ENCODE measurements at places on chromosomes 1 and 21.

DNA sequence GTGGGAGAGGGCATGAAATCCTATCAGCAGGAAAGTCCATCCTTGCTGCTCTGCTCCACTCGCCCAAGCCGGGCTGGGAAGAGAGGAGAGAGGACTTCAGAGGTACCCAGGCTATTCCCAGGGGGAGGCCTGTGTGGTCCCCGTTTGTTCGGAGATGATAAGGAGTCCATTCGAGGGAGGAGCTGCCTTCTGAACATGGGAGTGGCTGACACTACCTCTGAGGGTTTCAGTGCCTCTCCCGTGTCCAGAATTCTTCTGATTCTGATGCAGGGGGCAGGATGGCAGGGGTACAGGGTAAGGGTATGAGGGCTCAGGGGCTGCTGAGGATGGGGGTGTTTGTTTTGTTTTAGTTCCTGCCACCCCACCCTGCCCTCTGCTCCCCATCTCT lies 40.4 kb downstream of the BACE2 start:
- no peak for DNase-seq

DNA sequence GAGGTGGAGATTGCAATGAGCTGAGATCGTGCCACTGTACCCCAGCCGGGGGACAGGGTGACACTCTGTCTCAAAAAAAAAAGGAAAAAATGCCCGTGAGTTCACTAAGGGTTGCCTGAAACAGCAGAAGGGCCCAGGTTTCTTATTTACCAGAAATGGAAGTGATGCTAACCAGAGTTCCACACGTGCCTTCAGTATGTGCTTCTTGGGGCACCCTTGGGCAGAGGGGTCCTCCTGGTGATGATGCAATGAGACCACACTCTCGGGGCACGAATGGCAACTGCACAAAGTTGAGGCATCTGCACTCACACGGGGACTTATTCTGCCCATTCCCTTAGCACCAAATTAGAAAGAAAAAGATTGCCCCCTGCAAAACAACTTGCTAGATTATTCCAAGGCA lies 29.2 kb downstream of the OLIG1 start:
- no peak for DNase-seq

DNA sequence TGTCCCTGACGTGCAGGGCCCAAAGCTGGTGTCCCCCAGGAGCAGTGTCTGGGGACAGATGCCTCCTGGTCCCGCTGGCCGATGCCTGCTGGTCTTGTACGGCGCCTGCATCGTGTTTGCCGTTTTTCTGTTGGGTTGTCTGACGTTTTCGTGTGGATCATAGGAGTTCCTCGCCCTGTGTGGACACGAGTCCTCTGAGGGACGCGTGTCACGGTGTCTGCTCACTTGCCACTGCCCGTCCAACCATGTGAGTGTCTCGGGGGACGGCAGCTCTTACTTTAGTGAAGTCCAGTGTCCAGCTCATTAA lies 7.4 kb downstream of the MIB2 start:
- no peak for DNase-seq

DNA sequence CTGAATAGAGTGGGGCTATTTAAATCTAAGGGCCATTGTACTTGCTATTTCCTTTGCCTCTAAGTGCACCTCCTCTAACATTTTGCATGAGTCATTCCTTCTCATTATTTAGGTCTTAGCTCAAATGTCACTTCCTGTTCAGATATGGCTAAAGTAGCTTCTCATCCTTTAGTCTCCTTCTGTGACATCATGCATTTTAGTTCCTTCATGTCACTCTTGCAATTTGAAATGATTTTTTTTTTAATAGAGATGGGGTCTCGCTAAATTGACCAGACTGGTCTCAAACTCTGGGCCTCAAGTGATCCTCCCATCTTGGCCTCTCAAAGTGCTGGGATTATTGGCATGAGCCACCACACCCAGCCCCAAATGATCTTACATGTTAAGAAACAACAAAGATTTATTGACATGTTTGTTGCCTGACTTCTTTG lies 6.6 kb downstream of the TBX19 start:
- no peak for DNase-seq

- DNase-seq, result peak; percentile 39
These were observed 14.0 kb upstream of the HLCS start for GRCh38 chr21:36980280-36981048.

DNA sequence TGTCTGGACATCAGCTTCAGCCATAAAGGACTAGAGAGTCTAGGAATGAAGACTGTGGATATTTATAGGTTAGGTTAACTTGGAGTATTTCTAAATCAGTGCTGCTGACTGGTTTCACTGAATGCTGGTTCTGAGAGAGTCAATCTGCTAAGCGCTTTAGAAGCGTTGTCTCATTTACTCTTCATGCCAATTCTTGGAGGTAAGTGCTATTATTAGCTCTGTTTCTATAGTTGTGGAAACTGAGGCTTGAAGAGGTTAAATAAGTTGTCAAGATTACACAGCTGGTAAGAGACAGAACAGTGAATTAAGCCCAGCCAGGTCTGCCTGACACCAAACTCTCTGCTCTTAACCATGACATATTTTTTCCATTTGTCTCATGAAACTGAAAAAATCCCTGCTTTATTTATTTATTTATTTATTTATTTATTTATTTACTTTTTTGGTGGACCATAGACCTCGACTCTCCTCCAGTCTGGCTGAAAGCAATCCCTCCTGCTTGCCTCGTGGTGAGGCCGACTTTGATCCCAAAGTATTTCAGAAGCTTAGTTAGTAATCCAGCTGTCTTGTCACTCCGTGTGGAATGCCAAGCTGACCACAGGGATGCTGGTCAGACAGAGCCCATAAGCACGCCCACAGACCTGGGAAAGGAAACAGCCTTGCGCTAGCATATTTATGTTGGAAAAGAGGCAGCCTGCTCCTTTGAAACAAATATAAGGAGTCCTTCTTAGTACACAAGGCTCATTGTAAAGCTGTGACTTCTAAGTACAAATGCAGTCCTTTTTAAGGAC lies 16.9 kb downstream of the NTMT2 start:
- DNase-seq, result no peak

GRCh38 chr1:62109124-62109523 lies 85.5 kb upstream of the L1TD1 start:
- DNase-seq, result no peak

DNA sequence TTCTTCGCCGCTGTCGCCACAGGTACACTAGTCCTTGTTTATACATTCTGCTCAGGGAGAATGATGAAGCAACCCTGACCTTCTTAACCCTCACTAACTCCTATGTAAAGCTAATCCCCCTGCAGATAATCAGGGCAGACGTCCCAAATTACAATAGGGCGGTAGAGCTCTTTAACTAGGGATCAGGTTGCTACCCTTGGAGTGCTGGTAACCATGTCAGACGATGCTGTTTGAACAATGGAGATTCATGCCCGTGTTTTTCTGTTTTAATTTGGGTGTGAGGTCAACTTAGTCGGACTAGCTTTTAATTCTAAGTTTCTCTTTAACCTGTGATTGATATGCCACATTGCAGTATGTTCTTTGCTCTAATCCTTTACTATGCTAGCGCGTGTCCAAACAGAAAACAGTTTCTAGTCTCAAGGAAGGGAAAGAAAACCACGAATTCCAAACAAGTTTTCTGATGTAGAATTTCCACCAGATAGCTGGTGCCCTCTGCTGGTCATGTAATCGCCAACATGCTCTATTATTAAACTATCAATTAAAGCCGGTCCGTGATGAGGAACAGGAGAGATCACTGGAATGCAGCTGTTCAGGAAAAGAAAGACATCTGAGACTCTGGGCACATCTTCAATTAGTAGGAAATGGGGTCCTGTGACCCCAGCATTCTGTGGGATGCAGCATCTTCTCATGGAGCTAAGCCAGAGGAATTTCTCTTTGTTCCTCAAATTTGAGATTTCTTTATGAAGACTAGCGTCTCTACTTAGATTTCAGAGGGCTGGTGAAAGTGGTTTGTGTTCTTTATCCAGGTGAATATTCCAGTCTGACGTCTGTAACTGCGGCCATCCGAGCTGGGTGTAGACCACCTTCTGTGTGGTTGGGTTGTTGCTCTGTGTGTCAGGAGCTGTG lies 18.3 kb upstream of the VAMP3 start:
- peak; percentile 28 for DNase-seq

DNA sequence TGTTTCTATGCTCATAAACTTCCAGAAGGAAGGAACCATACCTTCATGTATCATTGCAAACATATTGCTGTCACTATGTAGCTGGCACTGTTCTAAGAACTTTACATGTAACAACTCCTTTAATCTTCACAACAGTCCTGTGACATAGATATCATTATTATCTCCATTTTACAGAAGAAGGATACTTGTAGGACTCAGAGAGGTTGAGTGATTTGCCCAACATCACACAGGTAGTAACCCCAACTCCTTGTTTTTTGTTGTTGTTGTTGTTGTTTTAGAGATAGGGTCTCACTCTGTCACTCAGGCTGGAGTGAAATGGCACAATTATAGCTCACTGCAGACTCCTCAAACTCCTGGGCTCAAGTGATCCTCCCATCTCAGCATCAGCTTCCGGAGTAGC lies 7.6 kb upstream of the TRIT1 start:
- DNase-seq, result no peak
